ENCODE measurements at places on chromosomes 12 and 14.
A peak's percentile ranks its signal among the peaks of the same experiment; 100 is the strongest.

DNA sequence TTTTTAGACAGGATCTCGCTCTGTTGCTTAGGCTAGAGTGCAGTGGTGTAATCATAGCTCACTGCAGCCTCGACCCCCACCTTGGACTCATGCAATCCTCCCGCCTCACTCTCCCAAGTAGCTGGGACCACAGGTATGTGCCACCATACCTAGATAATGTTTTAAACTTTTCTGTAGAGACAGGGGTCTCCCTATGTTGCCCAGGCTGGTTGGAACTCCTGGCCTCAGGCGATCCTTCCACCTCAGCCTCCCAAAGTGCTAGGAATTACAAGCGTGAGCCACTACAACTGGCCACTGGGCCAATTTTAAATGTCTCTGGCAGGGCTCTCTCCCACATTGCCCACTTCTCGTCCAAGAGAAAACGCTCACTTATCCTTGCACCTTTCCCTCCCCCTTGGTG, 66.5 kb upstream of the DACT1 start:
- peaks cover 7% of the 10 kb centered on the region for H3K4me1 ChIP-seq
- H3K27me3 ChIP-seq: no peaks in the 10 kb centered on the region
- H3K4me3 ChIP-seq: no peak overlapping the region

- no peak for DNase-seq
- no peaks in the 10 kb centered on the region for H3K27me3 ChIP-seq
- no peak overlapping the region for H3K4me3 ChIP-seq
- H3K36me3 ChIP-seq: no peaks in the 10 kb centered on the region
- peak overlapping the region; percentile 12 for H3K27ac ChIP-seq
- peaks cover 14% of the 10 kb centered on the region for H3K4me1 ChIP-seq
Measured at GRCh38 chr14:75341620-75342019, 63.0 kb downstream of the FOS start.

GRCh38 chr12:63036974-63037335, 102.0 kb upstream of the PPM1H start:
- no peak overlapping the region for H3K4me3 ChIP-seq
- no peaks in the 10 kb centered on the region for H3K27me3 ChIP-seq
- H3K27ac ChIP-seq: no peak overlapping the region
- no peaks in the 10 kb centered on the region for H3K4me1 ChIP-seq

- peaks cover 6% of the 10 kb centered on the region for H3K4me1 ChIP-seq
- no peaks in the 10 kb centered on the region for H3K27me3 ChIP-seq
- DNase-seq: no peak
- no peaks in the 10 kb centered on the region for H3K36me3 ChIP-seq
Measured at GRCh38 chr12:10304161-10304574, 3.5 kb upstream of the KLRD1 start.

DNA sequence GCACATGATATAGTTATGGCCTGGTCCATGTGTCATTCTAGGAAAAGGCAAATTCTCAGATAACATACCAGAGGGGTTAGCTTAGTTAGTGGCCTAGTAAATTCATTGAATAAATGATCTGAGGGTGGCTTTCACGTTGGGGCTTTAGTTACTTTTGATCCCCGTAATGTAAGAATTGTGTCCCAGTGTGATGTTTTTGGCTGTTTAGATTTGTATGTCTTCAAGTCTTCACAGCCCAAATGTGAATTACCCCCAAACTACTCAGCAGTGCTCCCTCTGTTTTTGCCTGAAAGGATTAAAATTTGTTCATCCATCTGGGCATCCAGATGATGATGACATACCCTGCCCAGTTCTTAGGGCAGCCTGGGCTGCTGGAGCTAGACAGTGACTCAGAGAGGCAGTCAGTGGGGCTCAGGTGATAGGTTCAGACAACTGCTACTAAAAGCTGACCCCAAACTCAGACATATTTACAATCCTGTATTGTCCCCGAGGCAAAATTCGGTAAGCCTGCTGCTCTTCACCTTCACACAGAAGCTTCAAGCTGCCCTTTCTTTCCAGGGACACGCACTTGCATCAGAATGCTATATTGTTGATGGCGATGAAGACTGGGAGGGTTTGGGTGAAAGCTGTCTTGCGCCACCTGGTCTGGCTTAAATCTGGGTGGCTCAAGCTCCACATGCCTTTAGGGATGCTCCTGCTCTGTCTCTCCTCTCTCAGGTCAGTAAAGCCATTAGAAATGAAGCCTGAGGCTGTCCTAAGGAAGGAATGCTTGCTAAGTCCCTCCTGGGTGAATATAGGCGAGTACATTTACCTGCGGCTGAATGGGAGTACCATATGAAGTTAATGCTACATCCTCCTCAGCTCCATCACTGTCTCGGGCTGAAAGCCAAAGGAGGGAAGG, 10.3 kb downstream of the GPRC5D start:
- no peaks in the 10 kb centered on the region for H3K27me3 ChIP-seq
- no peak for DNase-seq
- no peaks in the 10 kb centered on the region for H3K4me1 ChIP-seq
- no peak overlapping the region for H3K4me3 ChIP-seq
- H3K27ac ChIP-seq: no peak overlapping the region
- H3K36me3 ChIP-seq: no peaks in the 10 kb centered on the region
